NCI-H2029 (cell line): ENCODE measurements at places on chromosomes 2 and 18.

DNA sequence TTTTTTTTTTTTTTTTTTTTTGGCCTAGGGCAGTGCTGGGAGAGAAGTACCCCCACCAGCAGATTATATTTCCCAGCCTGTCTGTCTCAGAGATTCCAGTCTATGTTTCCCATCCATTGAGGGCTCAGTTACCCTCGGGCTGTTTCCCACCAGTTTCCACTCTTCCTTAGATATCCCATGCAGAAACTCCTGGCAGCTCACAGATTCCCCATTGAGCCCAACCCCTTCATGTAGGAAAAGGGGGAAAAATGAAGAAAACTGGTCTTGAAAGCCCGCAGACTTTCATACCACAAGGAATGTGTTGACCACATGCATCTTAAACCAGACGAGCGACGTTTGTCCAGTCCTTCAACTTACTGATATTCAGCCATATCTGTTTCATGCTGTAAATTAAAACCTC is 15.2 kb downstream of the ASXL3 start:
- no peak for DNase-seq

DNA sequence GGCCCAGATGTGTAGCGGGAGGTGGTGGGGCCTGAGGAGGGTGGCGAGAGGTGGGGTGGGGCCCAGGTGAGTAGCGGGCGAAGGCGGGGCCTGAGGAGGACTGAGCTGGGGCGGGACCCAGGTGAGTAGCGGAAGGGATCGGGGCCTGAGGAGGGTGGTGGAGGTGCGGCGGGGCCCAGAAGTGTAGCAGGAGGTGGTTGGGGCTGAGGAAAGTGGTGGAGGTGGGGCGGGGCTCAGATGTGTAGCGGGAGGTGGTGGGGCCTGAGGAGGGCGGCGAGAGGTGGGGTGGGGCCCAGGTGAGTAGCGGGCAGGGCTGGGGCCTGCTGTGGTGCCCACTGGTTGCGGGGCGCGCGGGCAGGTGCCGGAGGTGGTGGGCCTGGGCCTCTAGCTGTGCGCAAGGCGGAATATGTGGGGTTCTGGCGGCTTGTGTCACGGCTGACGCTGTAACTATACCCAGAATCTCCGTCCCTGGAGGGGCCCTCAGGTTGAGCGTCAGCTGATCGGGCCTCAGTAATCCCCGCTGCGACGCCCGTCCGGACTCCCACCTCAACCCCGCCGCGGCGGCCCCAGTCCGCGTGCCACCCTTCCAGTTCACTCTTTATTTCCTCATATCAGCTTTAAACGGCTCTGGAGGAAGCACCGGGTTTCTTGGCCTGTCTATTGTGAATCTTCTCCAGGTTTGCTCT is 866 bp upstream of the SF3B6 start:
- no peak for DNase-seq

DNA sequence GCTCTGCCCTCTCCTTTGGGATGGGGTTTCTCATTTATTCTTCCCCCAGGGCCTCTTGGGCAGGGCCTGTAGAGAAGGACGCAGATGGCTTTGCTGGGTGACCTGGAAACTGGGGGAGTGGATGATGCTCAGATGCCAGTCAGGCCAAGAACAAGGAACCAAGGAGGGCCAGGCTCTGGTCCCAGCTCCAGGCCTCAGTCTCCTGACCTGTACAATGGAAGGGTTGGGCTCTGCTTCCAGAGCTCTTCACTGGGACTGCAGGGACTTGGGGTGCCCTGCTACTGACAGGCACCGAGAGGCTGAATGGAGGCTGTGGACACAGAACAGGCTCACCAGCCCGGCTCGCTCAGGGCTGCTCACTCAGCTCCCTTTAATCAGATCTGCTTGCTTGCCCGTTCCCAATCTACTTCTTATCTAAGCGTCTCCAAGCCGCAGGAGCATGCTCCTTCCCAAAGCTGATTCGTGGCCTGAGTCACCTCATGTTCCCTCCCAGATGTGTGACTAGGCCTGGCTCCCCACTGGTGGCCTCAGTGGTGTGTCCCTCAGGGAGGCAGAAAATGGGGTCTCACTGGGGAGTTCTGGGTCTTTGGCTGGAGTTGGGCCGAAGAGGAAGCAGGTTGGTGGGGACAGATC is 82.6 kb upstream of the ODC1 start:
- no peak for DNase-seq

DNA sequence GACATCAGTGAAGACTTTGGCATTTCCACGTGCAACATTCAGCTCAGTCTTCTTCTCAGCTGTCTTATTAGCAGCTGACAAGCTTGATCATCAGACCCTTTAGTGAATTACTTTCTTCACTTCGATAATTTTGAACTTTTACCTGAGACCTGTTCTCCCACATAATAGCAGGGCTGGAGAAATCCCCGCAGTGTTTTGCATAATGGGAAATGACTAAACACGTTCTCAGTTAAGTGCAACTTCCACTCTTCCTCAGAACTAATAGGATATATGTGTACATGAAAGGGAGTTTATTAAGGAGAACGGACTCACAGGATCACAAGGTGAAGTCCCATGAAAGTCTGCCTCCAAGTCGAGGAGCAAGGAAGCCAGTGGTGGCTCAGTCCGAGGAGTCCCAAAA is 28.8 kb upstream of the MBP start:
- no peak for DNase-seq

DNA sequence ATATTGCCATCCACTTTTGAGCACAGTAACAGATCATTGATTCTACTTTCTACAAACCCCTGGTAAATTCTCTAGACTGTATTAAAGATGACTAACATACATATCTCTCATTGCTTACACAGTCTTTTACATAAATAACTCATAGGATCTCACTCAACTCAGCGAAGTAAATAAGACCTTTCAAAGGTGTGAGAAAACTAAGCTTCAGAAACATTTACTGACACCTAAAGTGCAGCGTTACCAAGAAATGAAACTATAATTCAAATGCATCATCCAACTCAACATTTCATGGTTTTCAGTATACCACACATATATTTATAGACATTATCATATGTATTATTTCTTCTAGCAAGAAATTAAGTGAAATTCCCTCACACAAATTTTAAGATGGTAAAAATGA is 189.8 kb downstream of the METTL4 start:
- DNase-seq, result no peak

DNA sequence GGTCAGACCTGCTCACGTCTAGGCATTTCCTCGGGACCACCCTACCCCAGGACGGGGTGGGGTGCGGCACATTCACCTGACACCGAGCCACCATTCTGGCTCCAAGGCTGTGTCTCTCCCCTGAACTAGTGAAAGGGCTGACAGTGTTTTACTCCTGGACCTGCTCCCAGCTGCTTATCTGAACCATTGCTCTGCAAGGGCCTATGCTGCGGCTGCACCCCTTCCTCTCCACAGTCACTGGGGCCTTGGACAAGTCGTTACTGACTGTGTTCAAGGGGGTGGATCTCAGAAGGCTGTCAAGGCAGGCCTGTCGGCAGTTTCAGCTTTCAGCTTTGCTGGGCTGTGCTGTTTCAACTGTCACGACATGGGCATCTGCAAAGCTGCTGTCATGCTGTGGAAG is 11.7 kb downstream of the CREG2 start:
- no peak for DNase-seq

- DNase-seq, result no peak
Observed at GRCh38 chr2:114068438-114068837, 178.5 kb downstream of the ACTR3 start.

DNA sequence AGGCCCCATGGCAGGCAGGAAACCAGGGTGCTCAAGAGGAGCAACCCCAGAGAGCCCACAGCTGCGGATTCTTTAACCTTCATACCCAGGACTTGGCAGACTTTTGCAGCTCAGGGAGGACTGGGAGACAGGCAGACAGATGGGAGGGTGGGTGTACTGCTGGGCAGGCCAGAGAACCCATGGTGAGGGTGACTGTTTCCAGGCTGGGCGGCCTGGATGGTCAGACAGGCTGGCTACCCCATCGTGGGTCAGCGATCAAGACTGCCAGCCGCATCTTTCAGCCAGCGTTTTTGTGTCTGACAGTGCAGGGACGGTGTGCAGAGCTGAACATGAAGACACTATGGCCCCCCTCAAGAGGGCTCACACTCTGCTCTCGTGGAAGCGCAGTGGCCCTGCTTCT is 82.2 kb downstream of the MARCO start:
- DNase-seq, result no peak

DNA sequence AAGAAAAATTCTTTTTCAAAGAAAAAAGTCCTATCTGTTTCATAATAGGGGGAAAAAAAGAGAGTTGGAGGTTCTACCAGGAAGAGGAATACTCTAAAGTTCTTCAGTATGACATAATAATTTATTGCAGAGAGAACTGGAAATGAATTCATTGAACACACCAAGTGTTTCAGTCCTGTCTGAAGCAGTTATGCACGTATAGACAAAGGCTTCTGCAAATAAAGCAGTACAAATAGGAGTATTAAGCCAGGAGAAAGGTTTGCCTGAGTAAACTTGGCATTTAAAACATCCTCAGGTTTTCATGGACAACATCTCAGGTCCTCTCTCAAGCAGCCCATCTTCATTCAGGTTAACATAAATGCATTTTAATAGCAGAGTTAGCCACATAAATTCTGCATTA is 141.6 kb downstream of the CCDC148 start:
- peak; percentile 15 for DNase-seq

GRCh38 chr2:11663427-11663826 is 6.6 kb downstream of the NTSR2 start:
- no peak for DNase-seq

- no peak for DNase-seq
Observed at GRCh38 chr2:113167962-113168340, 5.8 kb upstream of the PSD4 start.

- DNase-seq, result no peak
Observed at GRCh38 chr18:38460657-38461056, 895.1 kb upstream of the CELF4 start.

GRCh38 chr18:44680273-44681075 is at the start of gene SETBP1:
Gene SETBP1, plus strand, starts transcription at chr18:44680888. Its CDS starts 20,459 bp downstream, at chr18:44701347.
- peak; percentile 49 for DNase-seq

- DNase-seq, result no peak
Observed at GRCh38 chr2:100986157-100986556, 15.9 kb upstream of the RPL31 start.

GRCh38 chr2:237464757-237465391 is 22.2 kb upstream of the MLPH start:
- no peak for DNase-seq

DNA sequence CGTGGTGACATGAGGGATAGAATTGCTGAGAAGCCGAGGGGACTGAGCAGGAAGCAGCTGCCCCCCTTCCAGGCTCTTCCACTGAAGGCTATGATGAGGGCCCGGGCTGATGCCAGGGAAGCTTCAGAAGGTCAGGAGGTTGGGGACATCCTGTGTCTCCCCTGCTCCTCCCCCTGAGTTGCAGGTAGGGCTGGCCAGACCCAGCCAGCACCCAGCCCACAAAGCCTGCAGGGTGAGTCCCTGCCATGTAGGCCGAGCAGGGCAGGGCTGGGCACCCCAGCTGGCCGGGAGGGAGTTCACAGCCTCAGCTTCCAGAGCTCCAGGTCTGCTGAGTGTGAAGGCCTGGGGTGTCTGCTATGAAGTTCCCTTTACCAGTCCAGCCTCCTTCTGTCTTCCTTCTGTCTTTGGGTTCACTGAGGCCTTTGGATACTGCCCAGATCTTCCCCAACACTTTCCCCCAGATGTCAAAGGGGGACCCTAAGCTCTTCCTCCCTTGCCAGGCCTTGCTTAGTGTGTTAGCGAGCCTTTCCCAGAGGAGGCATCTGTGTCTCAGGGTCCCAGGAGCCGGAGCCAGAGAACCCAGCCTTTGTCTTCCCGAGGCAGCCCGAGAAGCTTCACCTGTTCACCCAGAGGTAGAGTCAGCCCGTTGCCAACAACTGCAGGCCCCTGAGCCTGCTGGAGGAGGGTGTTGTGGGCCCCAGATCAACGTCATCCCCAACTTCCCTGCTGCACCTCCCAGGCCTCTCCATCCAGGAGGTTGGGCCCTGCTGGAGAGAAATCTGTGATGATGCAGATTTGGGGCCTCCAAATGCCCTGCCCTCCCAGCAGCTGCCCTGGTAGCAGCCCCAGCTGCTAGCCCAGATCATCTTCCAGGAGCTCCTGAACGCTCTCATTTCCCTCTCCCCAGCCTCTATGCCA is 3.6 kb upstream of the NCL start:
- no peak for DNase-seq

- no peak for DNase-seq
Observed at GRCh38 chr18:25223211-25223610, 128.8 kb downstream of the ZNF521 start.

GRCh38 chr2:8276026-8276425 is 405.8 kb upstream of the ID2 start:
- DNase-seq, result no peak

GRCh38 chr2:173753441-173753840 is 211.7 kb downstream of the SP3 start:
- no peak for DNase-seq

GRCh38 chr18:54958704-54959625 is at the start of gene CCDC68:
Gene CCDC68, minus strand, starts transcription at chr18:54959461. Its CDS starts 16,670 bp downstream, at chr18:54942791.
- no peak for DNase-seq

- no peak for DNase-seq
Observed at GRCh38 chr2:217382794-217383193, 522.9 kb upstream of the TNP1 start.

DNA sequence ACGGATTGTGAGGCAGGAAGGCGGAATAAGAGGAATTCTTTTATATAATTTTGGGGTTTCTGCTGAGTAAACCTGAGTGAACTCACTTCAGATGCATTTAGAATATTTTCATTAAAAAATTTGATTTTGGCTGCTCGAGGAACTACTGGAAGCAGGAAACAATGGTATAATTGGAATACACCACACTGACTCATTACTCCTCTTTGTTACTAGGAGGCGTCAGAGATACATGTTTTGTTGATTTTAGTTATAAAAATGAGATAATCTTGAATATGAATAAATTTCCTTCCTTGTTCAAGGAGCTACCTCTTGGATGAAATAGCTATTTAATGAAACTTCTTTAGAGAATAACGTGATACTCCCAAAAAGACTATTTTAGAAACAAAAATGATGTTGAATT is 97.4 kb downstream of the ANKRD36 start:
- no peak for DNase-seq

GRCh38 chr2:5740817-5741216 is 48.6 kb downstream of the SOX11 start:
- DNase-seq, result no peak

DNA sequence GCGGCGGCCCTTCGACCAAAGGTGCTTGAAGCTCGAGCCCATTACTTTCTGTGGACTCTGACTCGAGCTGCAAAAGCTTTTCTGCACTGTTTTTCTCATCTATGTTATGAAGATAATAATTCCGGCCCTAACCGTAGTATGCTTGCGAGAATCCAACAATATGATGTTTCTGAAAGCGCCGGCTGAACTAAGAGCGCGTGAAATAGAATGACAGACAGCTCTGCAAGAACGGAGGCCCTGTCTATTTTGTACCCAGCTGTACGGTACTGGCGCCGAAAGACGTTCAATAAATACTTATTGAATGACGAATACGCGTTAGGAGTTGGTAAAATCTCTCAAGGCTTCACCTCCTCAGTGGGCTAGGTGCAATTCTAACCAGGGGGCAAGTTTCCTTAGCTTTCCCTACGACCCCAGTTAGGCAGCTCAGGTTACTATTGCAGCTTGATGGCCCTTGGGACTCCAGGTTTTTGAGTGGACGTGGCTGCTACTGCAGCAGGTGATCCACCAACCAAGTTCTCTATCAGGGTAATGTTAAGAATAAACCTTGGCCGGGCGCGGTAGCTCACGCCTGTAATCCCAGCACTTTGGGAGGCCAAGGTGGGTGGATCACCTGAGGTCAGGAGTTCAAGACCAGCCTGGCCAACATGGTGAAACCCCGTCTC is 570 bp downstream of the SCRN3 start:
- DNase-seq, result peak; percentile 17
